GM12878 (cell line): ENCODE measurements at places on chromosomes 16 and 17.

DNA sequence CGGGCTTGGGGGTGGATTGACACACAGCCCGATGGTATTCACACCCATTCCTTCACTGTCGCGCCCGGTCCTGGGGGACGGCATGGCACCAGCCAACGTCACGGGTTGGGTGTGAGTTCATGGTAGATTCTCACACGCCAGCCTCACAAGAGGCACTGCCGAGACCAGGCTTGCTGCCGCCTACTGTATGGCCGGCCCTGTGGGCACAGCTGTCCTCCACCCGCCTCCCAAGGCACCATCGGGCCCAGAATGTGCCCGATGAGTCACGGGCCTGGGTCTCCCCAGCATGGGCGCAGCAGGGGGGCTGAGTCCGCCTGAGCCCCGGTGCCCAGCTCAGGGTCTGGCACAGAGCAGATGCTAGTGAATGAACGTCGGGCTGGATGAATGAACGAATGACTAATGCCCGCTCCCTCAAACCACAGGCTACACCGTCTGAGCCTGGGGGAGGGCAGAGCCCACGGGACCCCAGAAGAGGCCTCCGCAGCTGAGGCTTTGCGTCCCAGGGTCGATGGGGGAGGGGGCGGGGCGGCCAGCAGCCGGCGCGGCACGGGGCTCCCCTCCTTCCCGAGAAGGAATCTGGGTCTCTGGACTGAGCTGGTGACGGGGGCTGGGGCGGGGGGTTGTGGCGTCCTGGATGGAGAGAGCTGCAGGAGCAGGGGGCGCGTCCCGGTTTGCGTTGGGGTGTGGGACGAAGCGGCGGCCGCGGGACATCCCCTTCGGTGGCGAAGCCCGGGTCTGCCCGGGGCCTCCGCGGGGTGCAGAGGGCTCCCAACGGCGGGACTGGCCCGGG, 829 bp downstream of the PITPNM3 start:
- DNase-seq = no peak

- DNase-seq = no peak
Measured at GRCh38 chr16:54285414-54286089, 1.0 kb downstream of the IRX3 start.

GRCh38 chr17:14061666-14062560, 7.4 kb upstream of the COX10 start:
- no peak for DNase-seq

DNA sequence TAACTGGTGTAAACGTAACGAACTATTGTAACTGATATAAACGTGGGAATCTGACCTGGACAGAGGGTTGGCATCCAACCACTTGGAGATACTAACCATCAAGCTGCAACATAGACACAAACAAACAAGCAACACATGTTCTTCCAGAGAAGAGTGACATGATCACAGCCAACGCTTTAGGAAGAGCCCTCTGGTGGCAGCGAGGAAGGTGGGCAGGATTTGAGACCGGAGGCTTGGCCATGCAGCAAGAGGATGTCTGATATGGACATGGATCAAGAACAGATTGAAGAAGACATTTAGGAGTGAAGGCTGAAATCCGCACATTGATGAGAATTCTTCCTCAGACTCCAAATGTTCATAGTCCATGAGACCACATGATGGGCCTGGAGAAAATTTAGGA, 40.3 kb upstream of the TNRC6A start:
- no peak for DNase-seq

DNA sequence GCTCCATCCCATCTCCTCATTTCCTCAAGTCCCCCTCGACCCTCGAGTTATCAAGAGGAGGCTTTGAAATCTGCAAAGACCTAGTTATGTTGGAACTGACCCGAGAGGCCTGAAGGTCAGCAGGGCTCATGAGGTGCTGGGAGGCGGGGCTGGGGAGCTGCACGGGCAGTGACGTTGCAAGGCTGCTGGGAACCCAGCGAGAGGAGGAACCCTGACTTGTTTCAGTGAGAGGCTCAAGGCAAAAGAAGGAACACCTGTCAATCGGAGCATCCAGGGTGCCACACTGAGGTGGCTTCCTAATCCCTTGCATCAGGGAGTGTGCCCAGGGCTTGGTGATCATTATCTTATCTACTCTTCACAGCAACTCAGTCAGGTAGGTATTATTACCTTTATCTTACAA, 86.9 kb downstream of the CDH11 start:
- DNase-seq = no peak

GRCh38 chr16:19499481-19499880, 22.4 kb downstream of the GDE1 start:
- DNase-seq = no peak

DNA sequence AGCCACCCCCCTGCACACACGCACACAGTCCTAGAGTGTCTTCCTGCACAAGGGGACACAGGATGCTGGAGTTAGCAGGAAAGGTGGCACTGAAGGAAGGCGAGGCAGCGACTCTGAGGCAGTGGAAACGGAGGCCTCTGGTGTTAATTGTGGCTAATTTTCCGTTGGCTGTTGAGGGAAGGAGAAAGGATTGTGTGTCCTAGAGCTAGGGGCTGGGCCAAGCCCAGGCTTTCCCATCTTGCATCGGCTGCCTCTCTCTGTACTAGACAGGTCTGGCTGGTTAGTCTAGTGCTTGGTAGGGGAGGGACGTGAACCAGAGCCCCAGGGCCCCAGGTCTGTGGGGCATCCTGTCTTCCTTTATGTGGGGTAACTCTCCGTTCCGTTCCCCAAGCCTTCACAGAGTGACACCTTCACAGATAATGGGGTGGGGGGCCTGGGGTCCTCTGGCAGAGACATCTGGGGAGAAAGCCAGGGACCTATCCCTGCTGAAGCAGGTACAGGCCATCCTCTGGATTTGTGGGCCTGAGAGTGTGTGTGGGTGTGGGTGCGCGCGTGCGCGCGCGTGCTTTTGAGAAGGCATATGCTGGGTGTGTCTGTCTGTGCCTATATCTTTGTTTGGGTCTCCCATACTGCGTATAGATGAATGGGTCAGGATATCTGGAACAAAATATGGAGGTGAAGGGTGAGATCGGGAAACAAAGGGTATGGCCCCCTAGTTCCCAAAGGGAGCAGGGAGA, at the start of gene CHD3:
TSS of gene CHD3 (plus strand) at position 606 of the 737 bp plus-strand sequence. CDS start 212 bp downstream, outside the sequence.
- DNase-seq = no peak

- no peak for DNase-seq
Measured at GRCh38 chr16:79283578-79283977, 317.0 kb downstream of the MAF start.

GRCh38 chr17:55988861-55989260, 164.4 kb upstream of the ANKFN1 start:
- no peak for DNase-seq

GRCh38 chr16:6317934-6318333, 1014.7 kb upstream of the RBFOX1 start:
- no peak for DNase-seq

DNA sequence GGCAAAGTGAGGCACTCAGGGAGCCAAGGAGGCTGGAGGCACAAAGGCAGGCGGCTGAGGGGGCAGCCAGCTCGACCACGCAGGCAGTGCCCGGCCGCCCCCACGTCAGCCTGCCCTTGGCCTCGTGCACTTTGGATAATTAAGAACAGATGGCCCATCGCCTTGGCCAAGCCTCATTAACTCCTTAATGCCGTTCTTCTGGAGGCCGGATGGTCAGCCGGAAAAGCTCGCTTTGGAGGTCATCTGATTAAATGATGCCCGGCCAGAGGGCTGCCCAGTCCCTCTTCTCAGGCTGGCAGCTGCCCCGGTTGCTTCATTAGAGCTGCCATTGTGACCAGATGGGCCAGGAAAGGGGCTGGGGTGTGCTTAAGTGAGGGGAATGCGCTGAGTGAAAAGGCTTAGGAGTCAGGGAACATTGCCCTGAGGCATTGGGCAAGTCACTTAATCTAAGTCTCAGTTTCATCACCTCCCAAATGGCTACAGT, 364.0 kb downstream of the NPIPA8 start:
- DNase-seq = no peak

DNA sequence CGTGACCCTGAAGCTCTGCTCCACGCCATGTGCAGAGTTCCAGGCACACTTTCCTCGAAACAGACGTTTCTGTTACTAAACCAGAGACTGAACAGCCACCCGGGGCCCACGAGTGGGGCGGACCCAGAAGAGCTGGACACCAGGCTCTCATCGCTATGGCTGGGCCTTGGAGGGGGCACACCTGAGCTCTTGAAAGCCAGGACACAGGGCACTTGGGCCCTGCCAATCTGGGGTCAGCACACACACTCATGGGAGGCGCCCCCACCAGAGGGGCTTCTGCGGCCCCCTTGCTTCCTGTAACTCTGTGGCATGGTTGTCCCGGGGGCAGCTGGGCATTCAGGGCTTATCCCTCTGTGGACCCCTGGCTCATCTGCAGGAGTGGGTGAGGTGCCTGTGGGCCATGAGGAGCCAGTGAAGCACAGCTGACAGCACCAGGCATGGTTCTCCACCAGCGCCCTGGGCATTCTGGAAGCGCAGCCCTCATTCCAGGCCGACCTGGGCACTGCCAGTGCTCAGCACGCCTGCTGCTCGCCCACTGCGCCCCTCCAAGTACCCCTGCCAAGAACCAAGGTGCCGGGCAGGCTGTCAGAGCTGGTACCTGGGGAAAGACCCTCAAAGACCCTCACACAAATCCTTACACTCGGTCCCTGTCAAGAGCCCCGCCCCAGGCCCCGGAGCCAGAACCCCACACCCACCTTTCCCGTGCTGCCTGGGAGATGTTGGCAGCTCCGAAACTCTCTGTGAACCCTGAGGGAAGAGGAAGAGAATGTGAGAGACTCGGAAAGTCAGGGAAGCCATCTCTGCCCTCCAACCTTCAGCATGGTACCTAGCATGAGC, 61.1 kb downstream of the IL21R start:
- DNase-seq = no peak

- no peak for DNase-seq
Measured at GRCh38 chr16:15032547-15033308, 23.1 kb downstream of the NTAN1 start.

GRCh38 chr16:78392585-78393195, 293.2 kb downstream of the WWOX start:
- no peak for DNase-seq

GRCh38 chr17:73722165-73722564, 77.9 kb upstream of the SDK2 start:
- no peak for DNase-seq

- no peak for DNase-seq
Measured at GRCh38 chr16:49748322-49748721, 107.6 kb downstream of the ZNF423 start.

- no peak for DNase-seq
Measured at GRCh38 chr16:4713663-4714501, 20.2 kb downstream of the ANKS3 start.

GRCh38 chr17:71828182-71828596, 292.6 kb upstream of the SOX9 start:
- no peak for DNase-seq

DNA sequence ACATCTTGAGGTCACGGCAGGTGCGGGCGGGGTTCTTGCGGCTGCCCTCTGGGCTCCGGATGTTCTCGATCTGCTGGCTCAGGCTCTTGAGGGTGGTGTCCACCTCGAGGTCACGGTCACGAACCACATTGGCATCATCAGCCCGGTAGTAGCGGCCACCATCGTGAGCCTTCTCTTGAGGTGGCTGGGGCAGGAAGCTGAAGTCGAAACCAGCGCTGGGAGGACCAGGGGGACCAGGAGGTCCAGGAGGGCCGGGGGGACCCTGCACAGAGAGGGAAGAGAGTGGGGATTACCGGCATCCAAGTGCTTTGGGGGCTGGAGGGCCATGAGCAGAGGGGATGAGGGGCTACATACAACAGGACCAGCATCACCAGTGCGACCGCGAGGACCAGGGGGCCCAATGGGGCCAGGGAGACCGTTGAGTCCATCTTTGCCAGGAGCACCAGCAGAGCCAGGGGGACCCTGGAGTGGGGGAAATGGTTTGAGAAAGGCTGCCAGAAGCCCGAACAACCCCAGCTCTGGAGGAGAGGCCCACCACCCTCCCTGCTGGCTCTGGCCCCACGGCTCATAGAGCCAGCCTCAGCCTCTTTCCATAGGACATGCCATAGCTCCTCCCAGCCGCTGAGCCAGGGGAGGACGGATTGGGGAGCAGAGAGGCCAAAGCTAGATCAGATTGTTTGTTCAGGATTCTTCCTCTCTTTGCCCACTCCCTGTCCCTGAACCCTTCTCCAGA, 14.6 kb downstream of the COL1A1 start:
- no peak for DNase-seq

GRCh38 chr16:89295915-89296314, 78.4 kb downstream of the ZNF778 start:
- DNase-seq = no peak

DNA sequence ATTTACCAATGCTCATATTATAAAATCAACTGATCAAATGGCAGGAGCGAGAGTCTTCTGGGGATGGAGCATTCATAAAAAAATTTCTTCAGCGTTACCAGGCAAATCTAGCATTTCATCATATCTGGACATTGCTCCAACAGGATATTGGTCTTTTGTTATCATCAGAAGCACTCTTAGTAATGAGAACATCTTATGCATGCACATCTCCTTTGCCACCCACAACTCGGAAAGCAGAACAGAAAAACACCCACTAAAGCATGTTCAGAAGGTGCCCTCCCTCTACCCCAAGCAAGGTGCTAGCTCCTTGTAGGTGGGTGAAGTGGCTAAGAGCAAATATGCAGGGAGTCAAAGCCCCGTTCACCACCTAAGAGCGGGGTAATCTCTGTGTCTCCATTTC, 18.9 kb downstream of the ARHGAP17 start:
- DNase-seq = no peak

GRCh38 chr16:80164966-80165550, 375.7 kb upstream of the DYNLRB2 start:
- no peak for DNase-seq

DNA sequence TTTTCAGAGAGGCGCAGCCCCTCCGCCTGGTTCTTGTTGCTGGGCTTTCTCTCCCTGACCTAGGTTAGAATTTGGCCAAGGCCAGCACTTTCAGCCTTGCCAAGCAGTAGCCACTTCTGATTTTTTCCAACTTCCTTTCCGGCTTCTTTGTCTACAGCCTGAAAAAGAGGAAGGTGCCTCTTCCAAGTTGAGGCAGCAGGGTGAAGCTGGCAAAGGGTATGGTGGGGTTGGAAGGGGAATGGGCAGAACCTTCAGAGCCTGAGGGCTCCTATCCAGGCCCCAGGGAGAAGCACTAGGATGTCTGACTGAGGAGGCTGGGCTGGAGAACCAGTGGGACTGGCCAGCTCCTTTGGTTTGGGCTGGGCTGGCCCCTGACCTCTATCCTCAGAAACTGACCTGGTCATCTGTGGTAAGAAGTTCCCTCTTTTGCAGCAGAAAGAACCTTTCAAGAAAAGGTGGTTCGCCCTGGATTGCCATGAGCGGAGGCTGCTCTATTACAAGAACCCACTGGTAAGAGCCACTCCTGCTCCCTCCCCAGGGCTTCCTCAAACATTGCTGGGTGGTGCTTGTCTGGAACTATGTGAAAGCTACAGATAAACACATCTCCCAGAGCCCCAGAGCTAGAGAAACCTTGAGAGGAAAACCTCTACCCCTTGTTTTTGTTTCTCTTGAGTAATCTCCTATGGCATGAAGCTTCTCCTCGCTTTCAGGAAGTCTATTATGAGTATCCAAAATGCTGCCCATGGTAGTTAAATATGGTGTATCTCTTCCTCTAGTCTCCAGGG, 16.6 kb upstream of the RNF135 start:
- no peak for DNase-seq

DNA sequence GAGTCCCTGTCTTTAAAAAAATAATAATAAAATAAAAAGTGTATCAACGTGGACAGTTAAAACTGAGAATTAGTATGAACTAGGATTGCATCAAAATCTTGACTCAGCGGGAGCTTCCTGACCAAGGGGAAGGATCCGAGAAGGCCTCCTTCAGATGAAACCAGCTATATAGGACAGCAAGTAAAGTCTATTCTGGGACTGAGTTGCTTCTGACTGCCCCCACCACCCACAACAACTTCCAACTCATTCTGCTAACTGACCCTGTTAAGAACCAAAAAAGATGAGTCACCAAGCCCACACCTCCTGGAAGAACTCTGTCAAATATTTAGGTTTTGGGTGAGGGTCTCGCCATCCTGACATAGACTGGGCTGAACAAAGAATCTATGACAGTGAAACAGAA, 24.9 kb downstream of the MPP3 start:
- no peak for DNase-seq
